ENCODE measurements at places on chromosomes 12 and 14.
A peak's percentile ranks its signal among the peaks of the same experiment; 100 is the strongest.

DNA sequence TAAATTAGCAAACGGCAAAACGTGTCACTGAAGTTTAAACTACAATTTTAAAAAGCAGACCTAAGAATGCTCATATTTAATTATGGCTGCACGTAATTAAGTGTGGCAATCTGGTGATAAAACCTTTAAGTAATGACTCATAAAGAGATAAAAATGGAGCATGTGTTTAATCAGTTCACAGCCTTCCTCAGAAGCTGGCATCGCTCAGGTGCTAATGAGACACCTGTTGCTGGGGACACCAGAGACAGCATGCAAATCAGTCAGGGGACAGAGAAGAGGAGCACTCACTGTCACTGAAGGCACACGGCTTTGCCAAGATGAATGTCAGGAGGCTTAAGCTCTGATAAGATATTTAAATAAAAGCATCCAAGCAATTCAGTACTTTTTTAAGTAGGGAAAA lies 840.3 kb downstream of the GALC start:
- H3K27me3 ChIP-seq: no peaks in the 10 kb centered on the region
- no peak overlapping the region for H3K4me3 ChIP-seq
- H3K4me1 ChIP-seq: no peaks in the 10 kb centered on the region
- H3K36me3 ChIP-seq: no peaks in the 10 kb centered on the region
- no peak for DNase-seq

GRCh38 chr12:16385782-16386646 lies 38.6 kb downstream of the MGST1 start:
- DNase-seq: no peak
- H3K27me3 ChIP-seq: no peaks in the 10 kb centered on the region
- H3K4me1 ChIP-seq: no peaks in the 10 kb centered on the region
- H3K36me3 ChIP-seq: no peaks in the 10 kb centered on the region
- H3K27ac ChIP-seq: no peak overlapping the region

GRCh38 chr12:24427776-24428175 lies 478.3 kb upstream of the SOX5 start:
- no peak for DNase-seq
- H3K27me3 ChIP-seq: no peaks in the 10 kb centered on the region
- H3K36me3 ChIP-seq: no peaks in the 10 kb centered on the region
- H3K4me1 ChIP-seq: no peaks in the 10 kb centered on the region
- H3K4me3 ChIP-seq: no peak overlapping the region
- no peak overlapping the region for H3K27ac ChIP-seq

- H3K4me3 ChIP-seq: peak within 1 kb of the TSS; percentile 89
- H3K27ac ChIP-seq: peak within 1 kb of the TSS; percentile 95
Measured at GRCh38 chr14:99479906-99480869, at the start of gene SETD3. SETD3 (minus strand) TSS chr14:99480859; CDS start chr14:99465805, 15,054 bp downstream.

GRCh38 chr12:53381731-53382630 lies 2.0 kb downstream of the SP1 start:
- DNase-seq: peak; percentile 70
- H3K27me3 ChIP-seq: no peaks in the 10 kb centered on the region
- H3K4me3 ChIP-seq: peak overlapping the region; percentile 72
- H3K36me3 ChIP-seq: peaks cover 57% of the 10 kb centered on the region
- H3K4me1 ChIP-seq: peaks cover 57% of the 10 kb centered on the region
- peak overlapping the region; percentile 97 for H3K27ac ChIP-seq

- no peaks in the 10 kb centered on the region for H3K27me3 ChIP-seq
- peaks cover 3% of the 10 kb centered on the region for H3K36me3 ChIP-seq
- H3K4me3 ChIP-seq: peak within 1 kb of the TSS; percentile 86
- peak within 1 kb of the TSS; percentile 97 for H3K27ac ChIP-seq
- H3K4me1 ChIP-seq: peaks cover 68% of the 10 kb centered on the region
- DNase-seq: peak; percentile 89
Measured at GRCh38 chr12:53049571-53050318, at the start of gene TNS2. TNS2 (plus strand) TSS chr12:53050065; CDS start chr12:53050186, 121 bp downstream.

GRCh38 chr12:65962036-65962430 lies 137.8 kb downstream of the HMGA2 start:
- H3K4me1 ChIP-seq: no peaks in the 10 kb centered on the region
- H3K36me3 ChIP-seq: no peaks in the 10 kb centered on the region
- no peak overlapping the region for H3K27ac ChIP-seq
- no peak overlapping the region for H3K4me3 ChIP-seq
- H3K27me3 ChIP-seq: no peaks in the 10 kb centered on the region

GRCh38 chr14:50045039-50045711 lies 71.2 kb downstream of the VCPKMT start:
- H3K36me3 ChIP-seq: no peaks in the 10 kb centered on the region
- no peaks in the 10 kb centered on the region for H3K27me3 ChIP-seq
- H3K4me1 ChIP-seq: no peaks in the 10 kb centered on the region

DNA sequence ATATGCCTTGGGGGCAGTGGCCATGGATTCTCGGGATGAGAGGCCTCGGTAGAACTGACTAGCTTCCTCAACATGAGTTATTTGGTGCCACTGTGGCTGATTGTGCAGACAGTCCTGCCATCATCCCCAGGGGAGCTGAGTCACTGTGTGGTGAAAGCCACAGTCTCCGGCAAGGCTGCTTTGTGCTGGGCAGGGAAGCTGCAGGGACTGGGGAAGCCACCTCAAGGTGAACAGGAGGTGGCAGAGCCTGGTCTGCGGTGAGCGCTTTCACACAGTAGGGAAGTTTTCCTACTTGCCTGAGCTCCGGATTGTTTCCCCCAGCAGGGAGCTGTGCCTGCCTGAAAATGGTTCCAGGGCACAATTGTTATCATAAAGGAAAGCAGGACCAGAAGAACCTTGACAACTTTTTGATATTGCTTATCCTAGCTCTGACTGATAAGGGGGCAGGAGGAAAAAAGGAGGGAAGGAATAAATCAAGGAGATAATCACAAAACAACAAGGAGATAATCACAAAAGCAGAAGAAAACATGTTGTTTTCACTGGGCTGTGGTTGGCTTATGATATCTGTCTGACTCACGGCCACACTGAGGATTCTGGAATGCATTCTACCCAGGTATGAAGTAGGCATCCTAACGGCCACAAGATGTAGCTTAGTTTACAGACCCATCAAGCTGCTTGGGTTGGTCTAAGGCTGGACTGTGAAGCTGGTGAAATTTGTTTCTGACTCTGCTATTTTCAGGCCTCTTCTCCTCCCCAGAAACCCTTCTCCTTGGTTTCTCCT lies 32.2 kb upstream of the GNG2 start:
- H3K4me1 ChIP-seq: no peaks in the 10 kb centered on the region
- peak; percentile 33 for DNase-seq
- no peaks in the 10 kb centered on the region for H3K36me3 ChIP-seq

- no peak for DNase-seq
- no peak overlapping the region for H3K27ac ChIP-seq
- H3K36me3 ChIP-seq: peaks cover 17% of the 10 kb centered on the region
- peaks cover 1% of the 10 kb centered on the region for H3K27me3 ChIP-seq
- peaks cover 18% of the 10 kb centered on the region for H3K4me1 ChIP-seq
Measured at GRCh38 chr12:111363578-111363977, 5.3 kb downstream of the PHETA1 start.

GRCh38 chr12:110992909-110993308 lies 72.5 kb upstream of the MYL2 start:
- DNase-seq: no peak
- no peak overlapping the region for H3K27ac ChIP-seq
- no peak overlapping the region for H3K4me3 ChIP-seq
- peaks cover 4% of the 10 kb centered on the region for H3K4me1 ChIP-seq

- H3K4me3 ChIP-seq: no peak overlapping the region
- no peak for DNase-seq
- H3K27me3 ChIP-seq: no peaks in the 10 kb centered on the region
- no peaks in the 10 kb centered on the region for H3K4me1 ChIP-seq
Measured at GRCh38 chr12:73731658-73732057, 806.0 kb upstream of the ATXN7L3B start.

- DNase-seq: no peak
- H3K4me3 ChIP-seq: no peak overlapping the region
- H3K36me3 ChIP-seq: no peaks in the 10 kb centered on the region
- H3K27me3 ChIP-seq: no peaks in the 10 kb centered on the region
Measured at GRCh38 chr14:75186953-75187352, 10.5 kb upstream of the TMED10 start.

DNA sequence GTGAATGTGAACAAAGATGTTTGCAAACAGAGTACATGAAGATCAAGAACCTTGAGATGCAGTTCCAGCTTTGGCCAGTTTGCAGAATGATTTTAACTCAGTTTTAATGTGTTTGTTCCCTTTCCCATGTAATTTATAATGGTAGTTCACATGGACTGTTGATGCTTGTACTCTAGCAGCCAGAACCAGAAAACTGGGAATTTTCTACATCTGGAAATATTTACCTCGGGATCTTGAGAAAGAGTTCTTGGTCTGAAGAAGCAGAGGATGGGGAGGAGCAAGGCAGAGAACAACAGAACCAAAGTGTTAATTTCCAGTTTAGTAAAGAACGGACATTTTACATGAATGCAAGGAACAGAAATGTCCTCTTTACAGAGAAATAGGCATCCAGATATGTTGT lies 37.0 kb upstream of the PMCH start:
- no peaks in the 10 kb centered on the region for H3K4me1 ChIP-seq
- H3K36me3 ChIP-seq: no peaks in the 10 kb centered on the region
- H3K27me3 ChIP-seq: no peaks in the 10 kb centered on the region
- H3K27ac ChIP-seq: no peak overlapping the region

GRCh38 chr14:26067341-26067740 lies 530.5 kb downstream of the NOVA1 start:
- no peaks in the 10 kb centered on the region for H3K4me1 ChIP-seq
- no peak overlapping the region for H3K27ac ChIP-seq
- DNase-seq: no peak
- H3K4me3 ChIP-seq: no peak overlapping the region
- H3K27me3 ChIP-seq: no peaks in the 10 kb centered on the region

- H3K4me1 ChIP-seq: no peaks in the 10 kb centered on the region
- H3K36me3 ChIP-seq: no peaks in the 10 kb centered on the region
- H3K4me3 ChIP-seq: no peak overlapping the region
- no peak overlapping the region for H3K27ac ChIP-seq
- H3K27me3 ChIP-seq: no peaks in the 10 kb centered on the region
- DNase-seq: no peak
Measured at GRCh38 chr12:34105392-34105933, 83.2 kb downstream of the ALG10 start.

DNA sequence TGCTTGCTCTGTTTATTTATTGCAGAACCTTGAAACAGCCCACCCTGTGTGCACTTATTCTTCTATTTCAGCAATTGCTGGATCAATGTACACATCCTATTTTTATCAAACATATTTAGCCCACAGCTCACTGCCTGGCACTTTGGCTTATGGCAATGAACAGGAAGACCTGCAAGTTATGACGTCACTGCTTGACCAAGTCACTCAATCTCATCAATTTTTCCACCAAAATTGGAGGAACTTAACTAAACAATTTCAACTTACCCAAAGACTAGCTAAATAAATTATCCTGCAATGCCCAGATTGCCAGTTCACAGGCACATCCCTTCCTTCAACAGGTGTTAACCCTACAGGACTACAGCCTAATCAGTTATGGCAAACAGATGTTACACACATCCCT lies 89.3 kb downstream of the FSCB start:
- H3K27me3 ChIP-seq: no peaks in the 10 kb centered on the region
- no peak overlapping the region for H3K4me3 ChIP-seq
- H3K4me1 ChIP-seq: no peaks in the 10 kb centered on the region
- H3K27ac ChIP-seq: no peak overlapping the region

DNA sequence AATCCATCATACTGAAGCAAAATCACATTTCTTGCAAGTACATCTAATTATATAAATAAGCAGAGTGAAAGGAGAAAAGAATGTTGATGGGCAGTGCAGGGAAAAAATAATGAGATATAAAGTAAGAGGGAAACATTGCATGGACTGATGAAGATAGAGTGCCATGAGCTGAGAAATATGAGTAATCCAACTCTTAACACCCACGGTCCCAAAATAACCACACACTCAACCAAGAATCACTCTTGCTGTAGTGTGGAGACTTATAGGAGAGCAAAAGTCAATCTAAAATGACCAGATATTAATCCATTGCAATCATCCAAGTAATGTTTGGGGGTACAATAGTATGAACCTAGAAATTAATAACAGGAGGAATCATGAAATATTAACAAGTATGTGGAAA lies 40.2 kb downstream of the MYF5 start:
- H3K27me3 ChIP-seq: no peaks in the 10 kb centered on the region
- no peak overlapping the region for H3K27ac ChIP-seq
- no peaks in the 10 kb centered on the region for H3K36me3 ChIP-seq
- H3K4me1 ChIP-seq: peaks cover 5% of the 10 kb centered on the region

GRCh38 chr12:118319627-118320026 lies 53.1 kb downstream of the TAOK3 start:
- no peak overlapping the region for H3K4me3 ChIP-seq
- H3K27me3 ChIP-seq: no peaks in the 10 kb centered on the region
- no peaks in the 10 kb centered on the region for H3K36me3 ChIP-seq
- H3K27ac ChIP-seq: no peak overlapping the region
- H3K4me1 ChIP-seq: peaks cover 7% of the 10 kb centered on the region
- no peak for DNase-seq

DNA sequence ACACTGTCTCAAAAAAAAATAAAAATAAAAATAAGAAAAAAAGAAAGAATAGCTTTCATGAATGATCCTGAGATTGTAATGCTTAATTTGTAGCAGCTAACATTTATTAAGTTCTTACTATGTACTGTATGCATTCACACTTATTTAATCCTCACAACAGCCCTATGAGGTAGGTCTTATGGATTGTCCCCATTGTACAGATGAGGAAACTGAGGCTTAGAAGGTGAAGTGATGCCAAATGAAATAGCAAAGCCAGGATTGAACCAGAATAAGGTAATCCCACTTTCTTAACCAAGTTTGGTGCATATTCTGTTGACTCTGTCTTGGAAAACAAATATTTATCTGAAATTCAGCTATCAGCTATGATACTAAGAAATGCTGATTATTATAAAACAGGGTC lies 2.1 kb downstream of the USP30 start:
- H3K27me3 ChIP-seq: no peaks in the 10 kb centered on the region
- peaks cover 11% of the 10 kb centered on the region for H3K4me1 ChIP-seq
- no peak overlapping the region for H3K27ac ChIP-seq
- H3K4me3 ChIP-seq: peak overlapping the region; percentile 88
- DNase-seq: no peak

DNA sequence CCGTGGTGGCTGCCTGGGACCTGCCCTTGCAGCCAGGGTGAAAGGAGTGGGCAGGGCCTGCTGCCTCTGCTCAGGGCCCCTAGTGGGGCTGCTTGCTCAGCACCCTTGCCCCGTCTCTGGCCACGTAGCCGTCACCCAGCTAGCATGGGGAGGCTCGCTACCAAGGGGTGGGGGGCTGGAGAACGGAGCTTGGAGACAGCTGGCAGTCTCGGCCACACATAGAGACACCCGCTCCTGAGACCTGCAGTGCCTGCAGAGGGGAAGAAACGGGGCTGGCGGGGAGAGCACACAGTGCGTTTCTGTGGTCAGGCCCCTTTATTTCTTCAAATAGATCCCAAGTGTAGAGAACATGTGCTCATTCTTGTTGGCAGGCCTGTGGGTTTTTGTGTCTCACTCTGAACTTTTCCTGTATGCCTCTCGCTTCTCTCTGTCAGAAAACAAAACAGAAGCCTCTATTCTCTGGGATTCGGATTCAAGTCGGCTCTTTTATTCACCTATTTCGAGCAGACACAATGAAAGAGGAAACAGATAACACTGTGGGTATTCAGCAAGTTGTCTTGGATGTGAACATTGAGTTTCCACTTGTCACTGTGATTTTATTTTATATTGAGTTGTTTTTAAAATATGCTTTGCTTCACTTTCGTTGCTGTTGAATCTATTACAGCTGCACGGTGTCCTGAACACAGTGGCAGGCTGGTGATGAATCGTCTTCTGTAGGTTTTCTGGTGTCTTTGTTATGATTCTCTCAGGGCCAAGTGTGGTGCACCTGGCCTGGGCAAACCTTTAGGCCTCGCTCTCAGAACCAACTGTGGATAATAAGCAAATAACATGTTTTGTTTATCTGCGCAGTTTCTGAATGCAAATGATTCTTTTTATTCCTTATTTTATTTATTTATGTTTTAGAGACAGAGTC lies 26.5 kb downstream of the PACS2 start:
- H3K4me3 ChIP-seq: no peak overlapping the region
- peaks cover 50% of the 10 kb centered on the region for H3K4me1 ChIP-seq
- DNase-seq: no peak
- H3K27ac ChIP-seq: peak overlapping the region; percentile 71
